ENCODE measurements at places on chromosomes 13 and 19. TPM values are rescaled to one million over a fixed set of nuclear protein-coding genes. Genes with fewer than 3 reads are reported as not detected.

DNA sequence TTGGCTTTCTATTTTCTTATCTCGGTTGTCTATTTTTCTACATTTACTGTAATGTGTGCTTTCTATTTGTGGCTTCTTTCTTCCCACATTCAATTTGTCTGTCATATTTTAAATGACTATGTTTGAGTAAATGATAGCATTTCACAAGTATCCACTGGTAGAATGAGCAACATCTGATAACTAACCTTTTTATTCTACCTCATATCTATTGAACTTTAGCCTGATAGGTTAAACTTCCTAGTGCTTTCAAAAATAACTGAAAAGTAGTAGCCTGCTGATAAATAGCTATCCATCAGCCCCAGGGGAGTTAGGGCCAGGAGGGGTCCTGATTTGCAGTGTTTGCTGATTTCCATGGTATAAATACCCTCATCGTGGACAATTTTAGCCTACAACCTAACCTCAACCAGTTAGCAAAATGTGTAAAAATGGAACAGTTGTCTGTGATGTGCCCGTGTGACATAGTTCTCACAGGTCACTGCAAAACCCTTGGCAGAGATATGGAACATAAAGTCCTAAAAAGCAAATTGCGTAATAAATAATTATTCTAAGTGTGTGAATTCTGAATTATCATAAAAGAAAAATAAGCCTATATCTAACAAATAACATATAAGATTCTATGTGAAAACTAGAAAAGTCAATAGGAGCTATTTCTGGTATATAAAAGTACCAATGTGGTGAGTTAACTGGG, 32.1 kb downstream of the KCTD12 start:
- no peak for DNase-seq

DNA sequence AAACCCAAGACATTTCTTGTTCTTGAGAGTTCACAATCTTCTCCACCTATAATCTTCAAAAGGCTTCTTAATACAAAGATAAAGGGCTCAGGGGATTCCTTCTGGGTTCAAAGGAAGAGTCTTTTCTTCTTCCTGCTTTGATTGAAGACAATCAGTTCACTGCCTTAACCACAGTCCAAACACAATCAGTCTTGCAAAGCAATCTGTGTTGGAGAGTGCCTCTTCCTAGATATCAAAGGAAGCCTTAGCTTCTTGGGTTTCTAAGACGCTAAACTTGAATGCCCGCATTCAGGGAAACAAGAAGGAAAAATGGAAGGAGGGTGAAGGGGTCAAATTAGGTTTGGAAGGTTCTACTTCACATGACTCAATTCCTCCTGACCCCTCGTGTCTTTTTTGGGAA, 27.2 kb downstream of the RANBP3 start:
- DNase-seq = no peak

GRCh38 chr19:10228920-10229319, 2.2 kb downstream of the S1PR2 start:
- no peak for DNase-seq

DNA sequence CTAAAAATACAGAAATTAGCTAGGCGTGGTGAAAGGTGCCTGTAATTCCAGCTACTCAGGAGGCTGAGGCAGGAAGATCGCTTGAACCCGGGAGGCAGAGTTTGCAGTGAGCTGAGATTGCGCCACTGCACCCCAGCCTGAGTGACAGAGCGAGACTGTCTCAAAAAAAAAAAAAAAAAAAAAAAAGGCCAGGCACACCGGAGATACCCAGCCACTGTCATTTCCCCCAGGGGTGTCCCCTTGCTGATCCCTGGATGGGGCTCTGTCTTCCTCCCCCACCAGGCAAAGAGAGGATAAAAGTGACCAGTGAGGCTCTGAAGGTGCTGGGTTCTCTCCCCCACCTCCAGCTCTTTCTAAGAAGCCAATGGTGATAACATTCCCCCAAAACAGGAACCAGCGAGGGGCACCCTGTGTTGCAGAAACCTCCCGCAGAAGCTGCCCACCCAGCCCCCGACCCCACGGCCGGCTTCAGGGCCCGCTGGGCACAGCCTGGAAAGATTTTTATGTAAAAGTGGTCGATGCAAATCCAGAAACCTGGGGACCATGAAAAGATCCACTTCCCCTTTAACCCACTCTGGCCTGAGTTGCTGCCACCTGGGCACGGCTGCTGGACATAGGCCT, 61.4 kb upstream of the KLF2 start:
- DNase-seq = no peak

FFAR2 gene
- not detected for polyA plus RNA-seq

LRRC25 gene
- 0.32 TPM for polyA plus RNA-seq

All from AG04450 (cell line).